NCI-H1694 (cell line): ENCODE measurements at places on chromosomes 5 and 9.

DNA sequence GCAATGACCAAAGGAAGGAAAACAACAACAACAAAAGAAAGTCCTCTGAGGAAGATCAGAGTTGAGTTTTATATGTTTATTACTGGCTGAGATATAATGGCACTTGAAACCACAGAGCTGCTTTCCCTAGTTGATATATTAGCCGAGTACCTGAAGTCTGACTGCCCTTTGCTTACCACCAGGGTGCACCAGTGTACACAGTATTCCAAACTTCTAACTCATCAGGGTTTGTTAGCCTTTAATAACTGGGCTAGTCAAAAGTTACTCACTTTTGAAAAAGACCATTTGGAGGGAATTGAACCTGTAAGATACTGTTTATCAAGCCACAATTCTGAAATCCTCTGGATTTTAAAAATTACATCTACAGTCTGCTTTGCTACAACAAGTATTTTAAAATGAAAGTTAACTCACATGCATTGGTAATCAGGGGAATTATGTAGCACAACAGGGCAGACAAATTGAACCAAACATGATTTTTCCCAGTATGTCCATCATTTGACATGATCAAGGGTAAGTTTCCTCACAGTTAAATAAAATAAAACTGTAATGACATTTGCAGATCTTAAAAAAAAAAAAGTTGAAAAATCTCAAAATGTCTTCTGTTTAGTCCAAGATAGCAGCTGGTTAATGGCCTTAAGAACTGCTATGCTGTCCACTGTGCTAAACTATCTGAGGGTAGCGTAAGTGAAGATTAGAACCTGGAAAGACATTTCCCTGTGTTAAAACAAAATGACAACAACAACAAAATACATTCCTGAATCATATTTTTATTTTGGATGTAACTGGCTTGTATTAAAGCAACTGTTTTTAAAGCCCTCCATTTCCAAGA lies 57.3 kb upstream of the C6 start:
- peak; percentile 25 for DNase-seq

GRCh38 chr9:4269872-4270271 lies 30.0 kb downstream of the GLIS3 start:
- no peak for DNase-seq

GRCh38 chr9:19108038-19108437 lies 5.3 kb upstream of the HAUS6 start:
- DNase-seq: no peak

GRCh38 chr9:2448193-2448738 lies 173.3 kb upstream of the VLDLR start:
- no peak for DNase-seq

DNA sequence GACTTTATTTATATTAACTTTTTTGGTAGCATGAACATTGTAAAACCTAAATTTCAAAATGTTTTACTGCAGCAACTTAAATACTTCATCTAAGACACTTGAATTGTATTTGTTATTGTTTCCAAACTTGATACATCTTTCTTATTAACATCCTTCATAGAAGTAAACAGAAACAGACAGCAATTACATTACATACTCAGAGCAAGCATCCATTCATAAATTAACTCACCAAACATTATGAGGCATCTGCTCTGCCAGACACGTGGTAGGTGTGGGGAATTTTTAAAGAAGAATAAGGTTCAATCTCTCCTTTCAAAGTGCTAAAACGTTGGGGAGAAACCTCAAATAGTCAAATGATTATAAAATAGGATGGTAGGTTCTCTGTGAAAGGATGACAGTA lies 130.8 kb downstream of the MUSK start:
- DNase-seq: no peak

DNA sequence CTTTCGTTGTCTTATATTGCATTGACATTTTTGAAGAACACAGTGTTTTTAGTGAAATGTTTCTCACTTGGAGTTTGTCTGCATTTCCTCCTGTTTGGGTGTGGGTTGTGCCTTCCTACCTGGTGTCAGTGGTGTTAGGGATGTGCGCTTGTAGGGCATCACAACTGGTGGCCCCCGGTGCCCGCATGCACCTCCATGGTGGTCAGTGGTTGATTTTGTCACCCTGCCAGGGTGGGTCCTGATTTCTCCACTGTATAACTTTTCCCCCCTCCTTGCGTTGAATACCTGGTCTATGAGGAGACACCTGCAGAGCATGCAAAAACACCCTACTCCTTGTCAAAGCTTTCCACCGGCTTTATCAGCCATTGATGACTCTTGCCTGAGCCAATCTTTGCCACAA lies 132.9 kb downstream of the BARX1 start:
- DNase-seq: no peak

DNA sequence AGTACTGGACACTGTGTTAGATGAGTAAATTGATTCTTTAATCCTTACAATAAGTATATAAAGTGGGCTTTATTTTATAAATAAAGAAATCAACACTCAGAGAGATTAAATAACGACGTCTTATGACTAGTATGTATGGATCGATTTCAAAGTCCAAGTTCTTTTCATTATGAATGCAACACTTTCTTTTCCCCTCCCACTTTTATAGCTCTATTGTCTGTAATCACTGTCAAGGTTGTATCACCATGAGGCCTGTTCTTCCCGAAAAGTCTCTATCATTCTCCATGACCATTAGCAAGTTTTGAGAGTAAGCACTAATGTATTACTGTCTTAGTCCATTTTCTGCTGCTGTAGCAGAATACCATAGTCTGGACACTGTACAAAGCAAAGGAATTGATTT lies 228.4 kb downstream of the TLR4 start:
- no peak for DNase-seq

- no peak for DNase-seq
These were observed 100.9 kb downstream of the SMARCA2 start for GRCh38 chr9:2116073-2116472.

- no peak for DNase-seq
These were observed 151.5 kb downstream of the SEMA6A start for GRCh38 chr5:116423141-116423540.

DNA sequence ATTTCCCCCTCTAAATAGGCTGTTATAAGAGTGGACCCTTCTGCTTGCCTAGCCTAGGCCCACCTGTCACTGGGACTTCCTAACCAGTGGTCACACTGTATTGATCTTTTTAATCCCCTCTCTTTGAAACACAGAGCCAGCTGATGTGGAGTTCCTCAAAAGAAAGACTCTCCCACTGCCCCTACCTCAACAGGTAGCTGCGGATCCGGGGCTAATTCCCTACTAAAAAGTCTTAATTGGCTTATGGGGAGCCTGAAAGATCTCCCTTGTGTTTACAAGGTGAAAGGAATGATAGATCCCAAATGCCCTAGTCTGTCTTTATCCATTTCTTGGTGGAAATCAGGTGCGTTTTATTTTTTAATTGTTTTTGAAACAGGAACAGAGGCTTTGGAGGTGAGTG lies 2.0 kb downstream of the NEUROG1 start:
- no peak for DNase-seq

DNA sequence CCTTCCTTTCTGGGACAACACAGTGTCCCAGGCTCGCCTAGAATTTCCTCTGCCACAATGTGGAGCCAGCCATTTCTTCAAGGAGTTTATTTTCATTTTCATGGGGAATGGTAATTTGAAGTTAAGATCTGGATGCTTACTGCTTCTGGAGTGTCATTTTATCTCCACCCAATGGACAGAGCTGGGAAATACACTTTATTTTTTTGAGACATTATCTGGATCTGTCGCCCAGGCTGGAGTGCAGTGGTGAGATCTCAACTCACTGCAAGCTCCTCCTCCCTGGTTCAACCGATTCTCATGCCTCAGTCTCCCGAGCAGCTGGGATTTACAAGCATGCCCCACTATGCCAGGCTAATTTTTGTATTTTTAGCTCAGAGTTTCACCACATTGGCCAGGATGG lies 12.7 kb upstream of the THG1L start:
- peak; percentile 24 for DNase-seq

DNA sequence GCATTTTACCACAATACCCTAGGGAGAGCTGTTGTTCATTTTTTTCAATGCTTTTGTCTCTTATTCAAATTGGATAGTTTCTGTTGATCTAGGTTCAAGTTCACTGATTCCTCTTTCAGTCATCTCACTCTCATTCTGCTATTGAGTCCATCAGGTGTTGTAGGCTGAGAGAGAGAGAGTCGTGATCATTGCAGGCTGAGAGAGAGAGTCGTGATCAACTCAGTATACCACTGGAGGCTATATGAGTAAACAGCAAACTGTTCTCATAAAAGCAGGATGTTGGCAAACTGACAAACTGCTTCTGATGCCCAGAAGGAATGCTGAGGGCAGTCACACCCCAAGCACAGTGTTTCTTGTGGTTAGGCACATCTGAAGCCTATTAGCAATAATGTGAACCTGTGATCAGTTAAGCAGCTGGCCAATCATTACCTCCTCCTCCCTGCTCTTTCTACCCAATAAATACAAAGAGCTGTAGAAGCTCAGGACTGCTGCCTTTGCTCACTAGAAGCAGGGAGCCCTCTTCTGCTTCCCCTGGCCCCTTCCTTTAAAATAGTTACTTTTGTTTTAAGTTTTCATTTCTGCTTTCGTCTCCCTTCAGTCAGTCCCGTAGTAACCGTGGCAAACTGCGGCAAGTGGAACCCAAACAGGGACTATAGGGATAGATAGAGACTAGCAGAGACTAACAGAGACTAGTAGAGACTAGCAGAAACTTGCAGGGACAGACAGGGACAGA lies 476.1 kb upstream of the ACO1 start:
- DNase-seq: no peak

DNA sequence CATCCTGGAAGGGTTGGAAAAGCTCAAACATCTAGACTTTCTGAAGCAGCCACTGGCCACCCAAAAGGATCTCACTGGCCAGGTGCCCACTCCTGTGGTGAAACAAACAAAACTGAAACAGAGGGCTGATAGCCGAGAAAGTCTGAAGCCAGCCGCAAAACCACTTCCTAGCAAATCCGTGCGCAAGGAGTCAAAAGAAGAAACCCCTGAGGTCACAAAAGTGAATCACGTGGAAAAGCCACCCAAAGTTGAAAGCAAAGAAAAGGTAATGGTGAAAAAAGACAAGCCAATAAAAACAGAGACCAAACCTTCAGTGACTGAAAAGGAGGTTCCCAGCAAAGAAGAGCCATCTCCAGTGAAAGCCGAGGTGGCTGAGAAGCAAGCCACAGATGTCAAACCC lies 87.6 kb downstream of the MAP1B start:
- no peak for DNase-seq

- no peak for DNase-seq
These were observed 1.3 kb upstream of the AK1 start for GRCh38 chr9:127878652-127879390.

DNA sequence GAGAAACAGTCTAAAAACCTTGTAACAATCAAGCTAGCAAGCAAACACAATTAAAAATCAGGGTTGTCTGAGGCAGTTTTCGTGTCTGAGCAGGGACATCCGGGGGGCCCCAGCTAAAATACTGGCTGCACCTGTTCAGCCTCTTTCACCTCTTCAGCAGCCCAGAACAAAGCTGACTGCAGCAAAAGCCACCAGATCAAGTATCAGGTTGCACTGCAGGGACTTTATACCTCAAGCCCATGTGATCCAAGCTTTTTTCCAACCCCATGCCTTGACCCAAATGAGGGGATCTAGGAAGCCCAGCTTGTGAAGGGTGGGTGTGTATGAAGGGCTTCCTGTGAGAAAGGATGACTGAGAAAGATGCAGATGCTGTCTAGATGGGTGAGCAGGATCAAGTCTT lies 133.4 kb downstream of the SEMA6A start:
- no peak for DNase-seq

DNA sequence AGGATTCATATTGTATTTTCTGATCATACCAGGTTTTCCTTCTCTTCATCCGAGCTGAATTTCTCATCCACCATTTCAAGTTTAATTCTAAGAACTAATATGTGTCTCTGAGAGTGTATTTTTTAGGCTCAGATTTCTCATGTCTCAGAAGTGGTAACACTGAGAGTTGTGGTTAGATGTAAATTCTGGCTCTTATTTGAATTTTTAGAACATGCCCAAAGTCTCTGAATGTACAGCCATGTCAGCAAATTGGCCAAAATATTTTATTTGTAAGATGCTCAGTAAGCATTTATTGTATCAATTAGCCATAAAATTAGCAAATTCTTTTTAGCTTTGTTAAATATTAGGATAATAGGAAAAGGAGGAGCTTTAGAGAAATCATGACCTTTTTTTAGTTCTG lies 16.6 kb downstream of the SV2C start:
- no peak for DNase-seq

DNA sequence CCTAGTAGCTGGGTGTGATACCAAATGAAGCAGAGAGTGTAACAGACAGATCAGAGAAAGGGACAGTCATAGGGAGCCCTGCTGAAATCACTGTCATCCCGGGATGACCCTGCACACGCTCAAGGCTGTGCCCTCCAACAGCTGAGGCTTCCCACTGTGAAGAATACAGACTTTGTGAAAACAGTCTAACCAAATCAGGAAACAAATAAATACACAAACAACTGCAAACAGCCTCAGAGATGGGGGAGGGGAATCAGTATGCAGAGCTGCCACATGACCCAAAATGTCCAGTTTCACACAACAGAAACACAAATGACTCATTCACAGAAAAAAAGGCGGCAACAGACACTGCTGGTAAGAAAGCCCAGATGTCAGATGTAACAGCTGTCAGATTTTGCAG lies 101.9 kb downstream of the ADAMTS2 start:
- no peak for DNase-seq

GRCh38 chr5:146059460-146060220 lies 45.7 kb downstream of the PLAC8L1 start:
- no peak for DNase-seq

- peak; percentile 72 for DNase-seq
These were observed 110.0 kb upstream of the LPCAT1 start for GRCh38 chr5:1633605-1634336.

GRCh38 chr5:173479711-173480110 lies 136.7 kb downstream of the BOD1 start:
- DNase-seq: no peak

- DNase-seq: no peak
These were observed 66.1 kb downstream of the PAPPA start for GRCh38 chr9:116219686-116220085.

DNA sequence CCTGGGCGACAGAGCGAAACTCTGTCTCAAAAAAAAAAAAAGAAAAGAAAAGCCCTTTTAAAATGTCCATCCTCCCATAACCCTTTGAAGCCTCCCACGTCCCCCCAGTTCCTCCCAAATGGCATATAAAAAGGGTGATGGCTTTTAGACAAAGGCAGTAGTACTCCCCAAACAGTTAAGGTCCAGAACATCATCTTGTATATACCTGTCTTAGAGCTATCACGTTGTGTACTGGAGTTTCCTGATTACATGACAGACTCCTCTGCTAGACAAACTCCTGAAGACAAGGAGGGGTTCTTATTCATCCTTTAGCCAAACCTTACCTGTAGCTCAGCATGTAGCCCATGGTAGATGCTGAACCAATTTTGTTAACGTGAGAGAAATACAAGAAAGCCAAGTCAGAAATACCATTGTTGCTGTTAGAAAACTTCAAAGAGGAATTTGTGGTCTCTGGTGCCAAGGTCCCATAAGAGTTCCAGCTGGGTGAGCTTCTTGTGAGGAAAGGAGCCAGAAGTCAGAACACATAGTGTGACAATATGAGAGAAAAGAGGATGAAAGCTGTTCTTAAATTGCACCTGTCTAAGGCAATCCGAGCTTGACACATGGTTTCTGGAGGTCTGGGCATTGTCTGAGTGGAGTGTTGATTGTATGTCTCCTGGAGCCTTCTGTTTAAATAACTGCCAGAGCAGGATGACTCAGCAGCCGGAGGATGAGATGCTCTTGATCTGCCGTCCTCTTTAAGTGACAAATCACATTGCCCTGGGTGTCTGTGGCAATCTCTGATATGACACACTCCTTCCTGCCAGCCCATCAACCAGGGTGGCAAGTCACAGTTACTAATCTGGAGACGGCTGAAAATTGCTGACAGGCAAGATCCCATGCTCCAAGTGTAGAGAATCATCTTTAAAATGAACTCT lies 69.1 kb downstream of the ARRDC3 start:
- DNase-seq: peak; percentile 46

GRCh38 chr9:92327283-92327850 lies 1.6 kb downstream of the CENPP start:
- DNase-seq: no peak
